C1 segment of cervical spinal cord (tissue), 14 donors: ENCODE measurements at places on chromosomes 4 and X.

- no peak for DNase-seq
Measured at GRCh38 chr4:140135529-140136088, 18.4 kb downstream of the MAML3 start.

- DNase-seq = no peak
Measured at GRCh38 chr4:137967480-137968190, 274.5 kb downstream of the SLC7A11 start.

DNA sequence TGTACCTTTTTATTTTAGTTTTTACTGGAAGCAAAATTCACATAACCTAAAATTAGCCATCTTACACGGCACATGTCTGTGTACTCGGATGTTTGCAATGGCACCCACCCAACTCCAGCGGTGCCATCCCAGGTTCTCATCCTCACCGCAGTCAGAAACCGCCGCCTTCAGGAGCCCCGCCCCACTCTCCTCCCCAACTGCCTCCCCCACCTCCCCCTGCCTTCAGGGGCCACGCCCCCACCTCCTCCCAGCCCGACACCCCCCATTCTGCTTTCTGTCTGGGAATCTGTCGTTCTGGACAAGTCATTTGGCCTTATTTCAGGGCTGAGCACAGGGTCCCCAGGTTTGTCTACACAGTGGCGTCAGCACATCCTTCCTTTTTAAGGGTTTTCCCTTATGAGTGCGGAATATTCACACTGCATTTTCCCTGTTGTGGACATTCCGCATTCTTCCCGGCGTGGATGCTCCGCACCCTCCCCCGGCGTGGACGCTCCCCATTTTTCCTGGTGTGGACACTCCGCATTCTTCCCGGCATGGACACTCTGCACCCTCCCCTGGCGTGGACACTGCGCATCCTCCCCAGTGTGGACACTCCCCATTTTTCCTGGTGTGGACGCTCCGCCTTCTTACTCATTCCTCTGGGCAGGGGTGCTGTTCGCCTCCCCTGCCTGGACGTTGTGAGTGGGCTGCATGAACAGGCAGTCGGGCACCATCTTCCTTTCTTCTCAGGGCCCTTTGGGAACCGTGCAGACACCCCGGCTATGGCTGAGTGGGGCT is 135.4 kb upstream of the NKX1-1 start:
- no peak for DNase-seq

DNA sequence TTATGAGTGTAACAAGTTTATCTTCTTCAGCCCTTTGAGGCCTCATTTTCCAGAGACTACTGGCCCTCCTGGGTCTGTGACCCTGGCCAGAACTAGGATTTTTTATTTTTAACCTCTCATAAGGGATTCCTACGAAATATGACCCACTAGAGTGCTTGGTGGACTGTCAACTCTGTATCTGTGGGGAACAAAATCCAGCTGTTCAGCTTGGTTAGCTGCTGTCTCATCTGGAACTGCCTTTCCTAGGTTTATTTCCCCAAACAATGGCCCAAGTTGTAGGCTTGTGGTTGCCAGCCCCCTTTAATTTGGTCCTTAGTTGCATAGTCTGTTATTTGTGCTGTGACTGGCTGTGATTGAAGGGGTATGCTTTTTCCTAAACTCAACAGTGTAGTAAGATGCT is 56.2 kb downstream of the NHS start:
- no peak for DNase-seq

DNA sequence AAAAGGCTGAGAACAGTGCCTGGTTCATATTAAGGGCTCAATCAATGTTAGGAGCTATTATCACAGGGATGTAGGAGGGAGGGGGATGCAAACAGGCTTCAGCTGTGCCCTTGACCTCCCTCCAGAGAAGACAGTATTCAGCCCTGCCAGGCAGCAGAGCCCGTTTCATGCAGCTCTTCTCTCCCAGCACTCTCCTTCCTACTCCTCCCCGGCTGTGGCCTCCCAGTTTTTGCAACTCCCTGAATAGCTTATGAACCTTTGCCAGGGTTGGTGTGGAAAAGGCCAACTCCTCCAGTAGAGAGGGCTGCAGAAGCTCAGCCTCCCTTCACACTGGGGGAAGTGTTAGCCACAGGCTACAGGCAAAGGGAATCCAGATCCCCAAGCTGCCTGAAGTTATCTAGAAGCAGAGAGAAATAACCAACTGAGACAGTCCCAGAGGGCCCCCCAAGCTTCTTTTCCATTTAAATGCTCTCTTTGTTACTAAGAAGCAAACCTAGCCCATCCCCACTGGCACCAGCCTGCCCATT is 31.7 kb upstream of the APLN start:
- DNase-seq = no peak
